ENCODE measurements at places on chromosomes 16 and 17.

GRCh38 chr17:320809-321385 is 31.7 kb downstream of the RPH3AL start:
- DNase-seq = peak; percentile 51

DNA sequence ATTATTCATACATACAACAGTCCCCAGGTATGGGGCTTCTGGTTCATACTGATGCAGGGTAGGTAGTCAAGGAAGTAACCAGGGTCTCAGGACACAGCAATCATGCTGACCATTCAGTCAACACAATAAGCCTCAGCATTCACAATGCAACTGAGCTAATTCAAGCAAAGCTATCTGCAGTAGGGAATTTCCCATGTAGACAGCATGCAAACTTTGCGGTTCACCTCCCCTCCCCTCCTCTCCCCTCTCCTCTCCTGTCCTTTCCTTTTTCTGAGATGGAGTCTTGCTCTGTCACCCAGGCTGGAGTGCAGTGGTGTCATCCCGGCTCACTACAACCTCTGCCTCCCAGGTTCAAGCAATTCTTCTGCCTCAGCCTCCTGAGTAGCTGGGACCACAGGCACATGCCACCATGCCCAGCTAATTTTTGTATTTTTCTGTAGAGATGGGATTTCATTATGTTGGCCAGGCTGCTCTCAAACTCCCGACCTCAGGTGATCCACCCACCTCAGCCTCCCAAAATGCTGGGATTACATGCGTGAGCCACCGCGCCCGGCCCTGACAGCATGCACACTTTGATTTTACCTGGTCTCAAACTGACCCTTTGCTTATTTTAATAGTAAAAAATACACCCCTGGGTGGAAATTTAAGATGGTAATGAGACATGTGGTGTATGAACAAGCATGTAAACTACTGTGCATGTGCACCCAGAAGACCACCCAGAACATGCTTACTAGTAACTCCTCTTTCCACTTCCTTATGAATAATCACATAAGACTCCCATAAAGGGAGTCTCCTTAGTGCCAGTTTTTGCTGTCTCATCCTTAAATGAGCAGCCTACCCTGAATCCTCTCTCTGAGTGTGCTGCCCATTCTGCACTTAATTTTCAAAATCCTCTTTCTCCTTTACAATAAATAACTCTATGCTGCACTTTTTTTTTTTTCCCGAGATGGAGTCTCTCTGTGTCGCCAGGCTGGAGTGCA is 9.3 kb upstream of the RNF135 start:
- DNase-seq = no peak

DNA sequence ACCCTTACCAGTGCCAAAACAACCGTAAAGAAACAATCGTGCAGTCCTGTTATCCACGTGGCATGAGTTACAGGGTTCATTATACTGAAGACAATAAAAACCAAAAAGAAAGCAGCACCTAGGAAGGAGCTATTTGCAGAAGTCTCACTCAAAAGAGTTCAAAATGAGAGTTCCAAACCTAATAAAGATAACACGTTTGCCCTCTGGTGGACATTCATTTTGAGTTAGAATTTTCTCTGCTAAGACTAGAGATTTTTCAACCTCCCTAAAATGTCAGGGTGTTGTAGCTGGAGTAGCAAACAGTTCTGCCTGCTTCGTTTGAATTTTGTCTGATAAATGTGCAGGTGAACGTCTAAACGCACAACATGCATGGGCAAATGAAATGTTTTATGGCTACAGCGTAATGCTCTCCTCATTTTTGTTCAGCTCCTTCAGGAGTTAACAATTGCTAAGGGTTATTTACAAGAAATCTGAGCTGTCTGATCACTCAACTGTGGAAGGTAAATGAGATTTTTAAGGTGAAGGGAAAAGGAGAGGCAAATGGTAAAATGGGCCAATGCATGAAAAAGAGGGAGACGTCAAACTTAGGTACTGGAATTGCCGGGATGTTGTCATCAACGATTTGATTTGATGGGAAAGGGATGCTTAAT is 1067.9 kb upstream of the EEF2KMT start:
- no peak for DNase-seq

GRCh38 chr17:79164913-79165695 is 90.5 kb downstream of the ENGASE start:
- no peak for DNase-seq

DNA sequence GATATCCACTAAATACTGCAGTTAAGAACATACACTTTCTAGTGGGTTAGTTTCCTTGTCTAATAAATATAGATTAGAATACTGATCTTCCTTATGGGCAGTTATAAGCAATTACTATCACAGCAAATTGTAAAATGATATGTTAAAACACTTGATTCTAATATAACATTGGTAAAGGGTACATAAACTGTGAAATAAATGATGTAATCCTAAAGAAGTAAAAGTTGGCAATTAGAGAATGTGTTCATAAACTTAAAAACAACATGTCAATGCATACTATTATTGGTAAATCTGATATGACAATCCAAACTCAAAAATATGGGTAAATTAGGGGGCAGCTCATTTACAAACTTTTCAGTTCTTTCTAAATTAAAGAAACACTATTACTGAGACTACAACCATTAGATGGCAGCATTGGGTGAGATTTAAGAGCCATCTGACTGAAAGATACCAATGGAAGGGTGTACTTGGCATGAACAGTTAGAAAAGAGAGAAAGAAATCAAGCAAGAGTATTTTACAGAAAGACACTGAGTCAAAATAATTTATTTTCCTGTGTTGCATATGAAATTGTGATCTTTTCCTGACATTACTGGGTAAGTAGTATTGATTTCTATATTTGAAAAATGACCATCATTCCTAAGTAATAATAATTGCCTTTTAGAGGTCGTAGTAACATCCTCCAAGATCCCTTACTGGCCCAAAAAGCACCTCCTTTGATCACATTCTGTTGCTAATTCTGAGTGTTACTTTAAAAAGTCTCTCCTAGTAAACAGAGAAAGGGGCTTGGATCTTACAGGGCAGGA is 119.6 kb downstream of the SPAG9 start:
- DNase-seq = no peak

DNA sequence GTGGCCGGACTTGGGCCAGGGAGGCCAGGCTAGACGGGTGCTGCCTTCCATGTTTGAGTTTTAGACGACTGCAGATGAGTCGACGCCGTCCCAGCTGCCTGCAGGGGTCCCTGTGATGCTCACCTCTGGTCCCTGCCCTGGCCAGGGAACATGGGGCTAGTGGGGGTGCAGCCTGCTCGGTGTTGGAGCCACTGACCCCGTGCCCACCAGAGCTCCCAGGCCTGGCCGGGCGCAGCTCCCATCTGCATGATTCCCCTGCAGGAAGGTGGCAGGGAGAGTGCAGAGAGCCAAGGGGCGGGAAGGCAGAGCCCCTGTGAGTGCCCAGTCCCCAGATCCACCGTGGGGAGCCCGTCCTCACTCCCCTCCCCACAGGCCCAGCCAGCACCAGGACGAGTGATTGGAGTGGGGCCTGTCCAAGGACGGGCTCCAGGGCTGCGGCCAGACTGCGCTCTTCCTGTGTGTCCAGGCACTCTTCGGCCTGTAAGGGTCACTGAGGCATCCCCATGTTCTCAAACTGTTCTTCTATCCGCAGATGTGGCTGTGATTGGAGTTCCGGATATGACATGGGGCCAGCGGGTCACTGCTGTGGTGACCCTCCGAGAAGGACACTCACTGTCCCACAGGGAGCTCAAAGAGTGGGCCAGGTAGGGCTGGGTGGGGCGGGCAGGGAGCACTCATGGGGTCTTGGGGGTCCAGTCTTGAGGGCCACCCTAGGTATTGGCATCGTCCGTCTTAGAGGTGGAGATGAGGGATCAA is 26.0 kb upstream of the CDH15 start:
- no peak for DNase-seq

GRCh38 chr16:2032285-2033056 is 5.8 kb downstream of the NHERF2 start:
- DNase-seq = no peak

GRCh38 chr17:83152227-83152744 is 72.9 kb downstream of the METRNL start:
- no peak for DNase-seq

DNA sequence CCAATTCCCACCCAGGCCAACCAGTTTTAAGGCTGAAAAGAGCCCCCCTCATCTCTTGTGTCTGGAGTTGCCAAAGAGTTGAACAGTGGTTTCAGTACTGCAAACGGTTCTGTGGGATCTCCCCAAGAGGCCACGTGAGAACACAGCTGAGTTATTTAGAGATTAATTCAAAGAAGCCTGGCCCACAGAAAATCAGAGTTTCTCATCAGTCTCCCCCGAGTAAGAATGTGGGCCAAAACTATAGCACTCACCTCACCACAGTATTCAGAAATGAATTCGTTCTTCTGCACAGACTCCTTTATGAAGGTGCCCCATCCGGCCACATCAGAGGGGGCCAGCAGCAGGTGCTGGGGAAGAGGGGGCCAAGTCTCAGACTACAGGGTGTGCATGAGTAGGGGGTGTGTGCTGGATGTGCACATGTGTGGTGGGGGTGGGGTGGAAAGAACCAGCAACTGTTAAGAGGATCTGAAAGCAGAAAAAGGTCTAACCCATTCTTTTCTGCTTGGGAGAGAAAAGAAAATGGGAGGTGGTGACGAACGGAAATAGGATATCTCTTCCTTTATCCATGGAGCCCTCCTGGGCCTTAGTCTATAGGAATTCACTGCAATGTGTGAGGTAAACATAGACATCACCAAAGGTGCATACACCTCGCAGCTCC is 22.6 kb downstream of the CNTNAP1 start:
- no peak for DNase-seq

- peak; percentile 46 for DNase-seq
Observed at GRCh38 chr17:3529817-3530741, 27.5 kb downstream of the TRPV3 start.

DNA sequence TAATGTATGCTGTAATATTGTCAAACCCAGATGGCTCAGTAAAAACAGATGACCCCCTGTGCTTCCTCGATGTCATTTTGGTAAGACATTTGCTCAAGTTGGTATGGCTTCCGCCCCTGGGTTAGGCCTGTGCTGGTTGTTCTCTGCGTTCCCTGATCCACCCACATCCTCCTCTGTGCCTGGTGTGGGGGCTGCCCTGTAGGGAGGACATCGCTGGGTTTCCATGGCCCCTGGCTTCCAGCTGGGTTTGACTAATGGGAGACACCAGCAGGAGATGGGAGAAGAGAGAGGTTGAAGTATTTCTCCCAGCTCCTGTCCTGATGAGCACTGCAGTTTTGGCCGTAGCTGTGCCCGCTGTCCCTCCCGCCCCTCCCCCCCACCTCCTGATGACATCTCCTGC is 4.4 kb upstream of the MFAP4 start:
- no peak for DNase-seq

DNA sequence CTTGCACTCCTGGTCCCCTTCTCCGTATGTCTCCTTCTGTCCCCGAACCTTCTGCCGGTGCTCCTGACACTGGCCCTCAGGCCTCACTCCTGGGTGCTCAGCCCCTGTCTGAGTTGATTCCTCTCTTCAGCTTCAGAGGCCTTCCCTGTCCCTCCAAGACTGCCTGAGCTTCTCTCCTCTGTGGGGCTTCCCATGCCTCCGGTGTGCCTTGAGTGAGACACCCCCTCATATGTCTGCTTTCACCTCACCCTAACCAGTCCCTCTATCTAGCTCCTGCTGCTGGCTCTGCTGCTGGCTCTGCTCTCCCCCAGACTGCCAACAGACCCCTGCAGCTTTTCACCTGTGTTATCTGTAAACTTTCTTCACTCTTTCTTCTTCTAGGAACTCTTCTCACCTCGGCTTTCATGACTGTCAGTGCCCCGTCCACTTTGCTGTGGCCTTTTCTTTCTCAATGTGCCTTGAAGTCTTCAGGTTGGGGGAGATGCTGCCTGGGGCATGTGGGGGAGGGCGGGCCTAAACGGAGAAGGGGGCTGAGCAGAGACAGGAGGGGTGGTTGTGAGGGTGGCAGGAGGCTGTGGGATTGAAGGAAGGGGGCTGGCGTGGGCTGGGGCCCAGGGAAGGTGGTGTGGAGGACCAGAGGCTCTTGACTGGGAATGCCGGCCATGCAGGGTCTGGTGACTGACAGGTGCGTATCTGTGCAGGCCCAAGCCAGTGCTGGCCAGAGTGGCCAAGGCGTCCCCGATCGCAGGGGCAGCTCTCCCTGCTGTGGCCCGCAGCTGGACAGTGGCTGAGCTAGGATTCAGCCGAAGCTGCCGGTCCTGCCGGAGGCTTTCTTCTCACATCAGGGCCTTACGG is 81.3 kb downstream of the METRNL start:
- peak; percentile 21 for DNase-seq

- DNase-seq = no peak
Observed at GRCh38 chr17:31293581-31293980, 3.5 kb downstream of the OMG start.

DNA sequence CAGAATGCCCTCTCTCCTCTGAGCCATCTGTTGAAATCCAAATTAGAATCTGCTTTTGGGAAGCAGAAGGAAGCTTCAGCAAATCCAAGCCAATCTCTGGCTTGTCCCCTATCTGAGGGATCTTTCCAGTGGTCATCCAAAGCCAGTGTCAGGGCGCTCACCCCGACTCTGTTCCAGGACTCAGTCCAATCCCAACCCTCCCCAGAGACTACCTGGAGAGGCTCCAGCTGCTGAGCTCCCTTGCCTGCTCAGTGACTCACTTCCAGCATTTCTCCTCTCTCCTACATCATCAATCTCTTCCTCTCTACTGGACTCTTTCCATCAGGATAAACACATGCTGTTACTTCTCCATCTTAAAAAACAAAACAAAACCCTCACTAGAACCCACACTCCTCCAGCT is 2.4 kb downstream of the MATCAP1 start:
- DNase-seq = no peak

DNA sequence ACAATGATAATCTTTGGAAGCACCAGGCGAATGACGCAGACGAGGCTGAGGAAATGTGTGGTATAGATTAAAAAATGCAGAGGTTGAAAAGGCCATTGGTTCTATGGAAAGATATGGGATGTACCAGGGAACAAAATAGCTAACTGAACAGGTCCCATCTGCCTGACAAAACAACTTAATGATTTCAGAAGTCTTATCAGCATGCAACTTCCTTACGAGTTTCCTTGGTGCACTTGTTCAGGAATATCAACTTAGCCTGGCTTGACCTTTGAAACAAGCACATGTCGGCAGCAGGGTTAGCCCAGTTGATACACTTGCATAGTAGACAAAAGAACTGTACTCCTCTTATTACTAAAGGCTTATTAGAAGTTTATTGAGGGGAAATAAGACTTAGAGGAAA is 90.9 kb upstream of the CDH11 start:
- DNase-seq = no peak

Measured in liver (tissue), 10 donors.